CD4-positive, alpha-beta T cell treated with Interleukin-17A for 1 hour (primary cell): ENCODE measurements at places on chromosomes 2 and 18.

- DNase-seq: peak; percentile 56
Measured at GRCh38 chr2:101474731-101475384, at the start of gene RFX8. Gene RFX8, minus strand, starts transcription at chr2:101475112. Its CDS starts 8,264 bp downstream, at chr2:101466848.

DNA sequence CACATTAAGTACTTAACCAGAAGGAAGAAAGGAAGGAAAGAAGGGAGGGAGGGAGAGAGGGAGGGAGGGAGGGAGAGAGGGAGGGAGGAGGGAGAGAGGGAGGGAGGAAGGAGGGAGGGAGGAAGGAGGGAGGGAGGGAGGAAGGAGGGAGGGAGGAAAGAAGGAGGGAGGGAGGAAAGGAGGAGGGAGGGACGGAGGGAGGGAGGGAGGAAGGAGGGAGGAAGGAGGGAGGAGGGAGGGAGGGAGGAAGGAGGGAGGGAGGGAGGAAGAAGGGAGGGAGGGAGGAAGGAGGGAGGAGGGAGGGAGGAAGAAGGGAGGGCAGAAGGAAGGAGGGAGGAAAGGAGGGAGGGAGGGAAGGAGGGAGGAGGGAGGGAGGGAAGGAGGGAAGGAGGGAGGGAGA lies 363.3 kb downstream of the MBD2 start:
- no peak for DNase-seq

GRCh38 chr2:112640800-112641675 lies 4.7 kb upstream of the SLC20A1 start:
- DNase-seq: no peak

GRCh38 chr2:199207011-199207410 lies 250.7 kb downstream of the SATB2 start:
- DNase-seq: no peak

GRCh38 chr2:103007086-103007485 lies 245.3 kb downstream of the TMEM182 start:
- no peak for DNase-seq

GRCh38 chr2:112782234-112782799 lies 2.0 kb downstream of the IL1A start:
- DNase-seq: no peak

- DNase-seq: no peak
Measured at GRCh38 chr2:38107738-38108410, 31.9 kb upstream of the CYP1B1 start.

GRCh38 chr2:19577723-19578122 lies 219.3 kb upstream of the OSR1 start:
- no peak for DNase-seq

DNA sequence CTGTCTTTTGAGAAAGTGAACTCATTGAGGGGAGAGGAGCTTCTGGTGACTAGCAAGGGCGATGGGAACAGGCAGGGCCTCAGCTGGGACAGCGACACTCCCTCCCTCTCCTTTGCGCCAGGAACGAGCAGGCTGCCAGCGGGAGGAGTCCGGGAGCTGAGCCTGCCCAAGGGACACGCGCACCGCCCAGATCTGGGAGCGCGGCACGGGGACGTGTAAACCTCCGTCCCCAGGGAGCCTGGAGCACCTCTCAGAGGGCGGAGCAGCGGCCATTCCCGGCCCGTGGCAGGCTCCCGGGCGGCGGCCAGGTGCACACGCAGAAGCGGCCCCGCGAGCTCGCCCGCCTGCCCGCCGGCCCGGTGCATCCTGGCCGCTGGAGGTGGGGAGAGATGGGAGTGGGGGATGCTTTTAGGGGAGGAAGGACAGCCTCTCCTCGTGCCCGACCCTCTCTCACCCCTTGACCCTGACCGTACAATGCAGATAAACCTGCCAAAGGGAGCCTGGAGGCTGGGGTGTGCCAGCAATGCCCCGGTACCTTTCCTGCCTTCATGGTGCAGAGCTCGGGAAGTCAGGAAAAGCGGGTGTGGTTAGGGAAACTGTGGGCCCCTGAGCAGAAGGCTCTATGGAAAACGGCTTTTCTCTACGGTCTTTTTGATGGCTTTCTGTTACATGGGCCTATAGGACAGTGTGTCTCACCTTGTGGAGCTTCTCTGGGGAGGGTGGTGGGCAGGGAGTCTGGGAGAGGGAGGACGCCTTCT lies 2.2 kb downstream of the AQP4 start:
- DNase-seq: no peak

GRCh38 chr2:237283131-237283928 lies 130.6 kb downstream of the COL6A3 start:
- no peak for DNase-seq
